ENCODE measurements at places on chromosomes 3 and 15.
A peak's percentile ranks its signal among the peaks of the same experiment; 100 is the strongest.

DNA sequence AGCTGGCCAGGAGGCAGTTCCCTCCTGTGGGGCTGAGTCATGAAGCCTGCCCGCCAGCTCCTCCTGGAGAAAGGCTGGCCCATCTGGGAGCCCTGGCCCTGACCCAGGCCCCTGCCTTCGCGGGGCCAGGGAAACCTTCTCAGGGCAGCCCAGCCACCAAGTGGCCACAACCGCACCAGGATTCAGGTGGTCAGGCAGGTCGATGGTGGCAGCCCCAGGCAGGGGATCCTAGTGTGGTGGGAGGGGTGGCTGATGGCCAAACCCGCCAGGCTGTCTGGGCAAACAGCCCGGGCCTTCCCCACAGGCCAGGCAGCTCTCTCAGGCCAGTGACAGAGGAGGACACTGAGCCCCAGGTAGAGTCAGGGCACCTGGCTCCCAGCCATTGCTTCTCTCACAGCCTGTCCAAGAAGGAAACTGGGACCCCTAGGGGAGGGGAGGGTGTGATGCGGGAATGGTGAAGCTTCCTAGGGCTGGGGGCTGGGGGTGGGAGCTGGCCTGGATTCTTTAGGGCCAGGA is 1.2 kb downstream of the TWF2 start:
- no peak for DNase-seq

- no peak for DNase-seq
Measured at GRCh38 chr15:62940093-62940754, 102.3 kb upstream of the TPM1 start.

- no peak for DNase-seq
Measured at GRCh38 chr3:76097589-76097969, 312.2 kb upstream of the ZNF717 start.

GRCh38 chr3:25820366-25820765 is 30.5 kb downstream of the OXSM start:
- DNase-seq = peak; percentile 47

- no peak for DNase-seq
Measured at GRCh38 chr3:141065258-141065657, 14.1 kb downstream of the SPSB4 start.

- no peak for DNase-seq
Measured at GRCh38 chr15:34782901-34783300, 12.4 kb downstream of the ACTC1 start.

- no peak for DNase-seq
Measured at GRCh38 chr3:58576716-58577115, 475 bp downstream of the FAM107A start.

DNA sequence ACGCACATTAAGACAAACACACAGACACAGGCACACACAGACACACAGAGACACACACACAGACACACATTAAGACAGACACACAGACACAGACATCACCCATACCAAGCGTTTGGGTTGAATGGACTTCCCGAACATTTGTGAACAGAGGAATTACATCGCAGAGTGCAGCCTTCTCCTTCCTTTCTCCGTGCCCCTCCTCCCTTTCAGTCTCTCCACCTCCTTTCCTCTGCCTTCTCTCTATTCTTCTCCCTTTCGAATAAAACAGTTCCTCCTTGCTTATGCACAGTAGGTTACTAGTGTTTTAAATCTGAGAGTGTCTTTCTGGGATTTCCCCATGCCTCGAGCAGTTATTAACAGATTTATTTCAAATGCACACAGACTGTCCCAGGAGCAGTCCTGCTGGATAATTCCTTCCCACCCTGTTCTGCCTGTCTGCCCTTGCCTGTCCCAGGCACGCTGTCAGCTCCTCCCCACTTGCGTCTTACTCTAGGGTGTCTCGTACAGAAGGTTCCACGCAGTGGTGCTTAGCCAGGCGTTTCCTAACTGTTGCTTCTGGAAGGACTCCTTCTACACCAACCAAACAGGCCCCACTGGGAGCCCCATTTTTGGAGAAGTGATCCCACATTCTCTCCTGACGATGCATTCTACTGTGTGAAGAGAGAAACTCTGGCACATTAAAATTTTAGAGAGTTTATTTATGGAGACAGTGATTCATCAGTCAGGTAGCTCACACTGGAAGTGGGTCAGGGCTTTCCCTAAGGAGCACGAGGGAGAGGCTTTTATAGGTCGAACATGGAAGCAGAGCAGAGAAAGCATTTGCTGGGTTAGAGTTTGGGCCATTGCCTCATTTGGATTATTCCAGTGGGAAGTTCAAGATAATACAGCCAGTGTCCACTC is 163.8 kb downstream of the SV2B start:
- DNase-seq = no peak

DNA sequence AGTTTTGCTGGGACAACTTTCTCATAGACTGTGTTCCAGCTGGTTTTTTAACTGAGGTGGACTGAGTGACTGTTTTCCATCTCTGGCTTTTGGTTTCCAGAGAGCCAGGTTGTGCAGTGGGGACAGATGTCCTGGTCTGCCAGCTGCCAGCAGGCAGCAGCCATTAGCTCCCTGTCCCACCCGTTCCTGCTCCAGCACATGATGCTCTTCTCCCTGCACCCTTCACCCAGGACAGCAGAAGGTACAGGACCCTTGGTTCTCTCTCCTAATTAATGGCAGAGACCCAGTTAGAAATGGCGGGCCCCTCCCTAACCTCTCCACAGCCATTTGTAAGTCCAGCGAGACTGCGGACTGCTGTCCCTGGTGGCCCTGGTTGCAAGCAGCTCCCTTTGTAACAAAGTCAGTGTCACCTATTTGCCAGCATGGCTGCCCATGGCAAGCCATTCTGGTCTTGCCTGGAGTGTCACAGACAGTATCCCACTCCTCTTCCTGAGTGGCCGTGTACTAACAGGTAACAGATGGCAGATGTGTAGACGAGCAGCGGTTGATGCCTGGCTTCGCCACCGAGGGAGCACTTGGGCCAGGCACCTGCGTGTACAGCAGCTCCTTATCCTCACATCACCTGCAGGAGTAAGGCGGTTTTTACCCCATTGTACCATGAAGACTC is 148.3 kb downstream of the DNAJB8 start:
- DNase-seq = no peak

GRCh38 chr3:177345049-177345972 is 148.0 kb upstream of the TBL1XR1 start:
- DNase-seq = peak; percentile 50

GRCh38 chr3:101643009-101643844 is 33.7 kb downstream of the ZBTB11 start:
- no peak for DNase-seq

GRCh38 chr15:98233873-98234272 is 273.4 kb downstream of the ARRDC4 start:
- no peak for DNase-seq

DNA sequence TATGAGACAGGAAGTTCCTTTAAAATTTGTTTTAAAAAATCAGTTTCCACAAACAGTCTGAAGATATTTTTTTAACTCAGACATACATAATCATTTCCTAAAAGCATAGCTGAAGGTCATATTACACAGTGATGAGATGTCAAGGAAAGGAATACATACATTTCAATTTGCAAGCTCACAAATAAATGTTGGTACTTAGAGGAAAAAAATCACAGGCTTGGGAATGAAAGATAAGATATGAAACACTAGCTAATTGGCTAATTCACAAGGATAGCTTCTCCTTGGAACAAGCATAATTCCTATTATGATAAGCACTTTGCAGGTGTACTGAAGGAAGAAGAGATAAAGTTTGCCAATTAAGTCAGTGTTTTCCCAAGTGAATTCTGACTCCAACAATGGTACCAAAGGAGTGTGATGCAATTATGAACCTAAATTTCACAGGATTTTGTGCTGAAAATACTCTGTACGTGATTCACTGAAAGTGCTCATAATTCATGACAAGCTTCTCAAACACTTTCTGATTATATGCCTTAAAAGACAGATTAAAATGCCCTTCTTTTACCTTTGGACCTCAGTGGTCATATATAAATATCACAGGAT is 112.4 kb downstream of the FRMD5 start:
- DNase-seq = no peak

GRCh38 chr3:43726521-43726920 is 35.8 kb downstream of the ABHD5 start:
- DNase-seq = no peak
